ENCODE measurements at places on chromosomes 11 and 22. TPM values are rescaled to one million over a fixed set of nuclear protein-coding genes. Genes with fewer than 3 reads are reported as not detected.

The KRTAP5-11 gene
- not detected for total RNA-seq

The DRAP1 gene
- total RNA-seq, result 113 TPM

The FJX1 gene
- 50.1 TPM for total RNA-seq

DNA sequence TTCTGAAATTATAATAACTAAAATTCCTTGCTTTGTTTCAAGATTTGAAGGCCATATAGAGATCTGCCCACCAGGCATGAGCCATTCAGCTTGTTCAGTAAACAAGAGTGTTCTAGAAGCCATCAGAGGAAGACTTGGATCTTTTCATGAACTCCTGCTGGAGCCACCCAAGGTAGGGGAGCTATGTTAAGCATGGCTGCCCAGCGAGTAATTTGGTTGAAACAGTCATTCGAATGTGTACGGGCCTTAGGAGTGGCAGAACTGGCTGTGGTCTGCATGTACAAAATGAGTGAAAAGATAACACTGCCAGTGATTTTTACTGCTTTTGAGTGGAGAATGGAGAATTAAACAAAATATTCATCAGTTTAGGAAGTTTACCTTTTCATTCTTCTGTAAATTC is 103.7 kb downstream of the PPP6R3 start:
- DNase-seq, result no peak

GRCh38 chr22:49663311-49663711 is 164.4 kb downstream of the BRD1 start:
- DNase-seq, result no peak

DNA sequence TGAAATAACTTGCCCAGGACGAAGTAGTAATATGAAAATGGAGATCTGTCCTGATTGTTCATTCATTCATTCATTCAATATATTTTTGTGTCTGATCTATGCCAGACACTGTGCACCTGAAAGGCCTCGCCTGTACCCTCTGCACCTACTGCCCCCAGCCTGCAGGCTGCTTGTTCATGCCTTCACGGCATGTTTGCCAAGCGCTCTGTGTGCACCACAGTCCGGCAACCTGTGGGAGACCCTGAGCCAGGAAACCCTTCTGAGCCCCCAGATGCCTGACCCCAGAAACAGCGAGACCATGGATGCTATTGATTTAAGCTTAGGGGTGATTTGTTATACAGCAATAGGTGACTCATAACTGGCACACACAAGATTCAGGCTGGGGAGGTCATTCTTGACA is 47.0 kb downstream of the RTL6 start:
- no peak for DNase-seq

Measured in frontal cortex (tissue), 4 donors.